NCI-H1092 (cell line): ENCODE measurements at places on chromosomes 3 and 15.

DNA sequence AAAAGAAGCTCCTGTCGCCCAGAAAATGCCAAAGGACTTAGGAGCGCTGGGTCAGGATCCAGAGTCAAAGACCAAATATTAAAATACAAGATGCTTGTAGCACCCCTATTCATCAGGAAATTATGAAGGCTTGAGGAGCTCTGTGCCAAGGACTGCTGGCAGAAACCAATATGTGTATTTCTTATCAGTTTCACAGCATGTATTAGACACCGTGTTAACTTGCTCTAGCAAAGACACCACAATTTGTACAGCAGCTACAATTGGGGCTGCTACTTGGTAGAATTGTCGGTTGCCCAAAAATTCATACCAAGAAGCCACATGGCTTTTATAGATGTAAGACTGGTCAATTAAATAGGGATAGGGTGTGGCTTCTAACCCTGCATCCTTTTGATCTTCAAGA, 128.8 kb downstream of the CD47 start:
- DNase-seq: no peak

DNA sequence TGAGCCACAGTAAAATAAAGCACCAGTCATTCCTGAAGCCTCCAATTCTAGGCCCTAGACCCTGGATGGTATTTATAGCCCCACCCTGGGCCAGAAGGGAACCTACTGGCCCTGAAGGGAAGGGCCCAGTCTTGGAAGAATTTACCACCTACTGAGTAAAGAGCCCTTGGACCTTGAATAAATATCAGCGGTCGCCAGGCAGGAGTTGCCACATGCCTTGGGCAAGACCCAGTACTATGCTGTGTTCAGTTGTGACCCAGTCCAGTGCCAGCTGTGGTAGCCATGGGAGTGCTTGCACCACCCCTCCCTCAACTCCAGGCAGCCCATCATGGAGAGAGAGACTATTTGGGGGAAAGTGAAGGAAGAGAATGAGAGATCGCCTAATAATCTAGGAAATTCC, 27.0 kb downstream of the NCBP2 start:
- DNase-seq: no peak

GRCh38 chr15:52184721-52185120, 6.5 kb downstream of the GNB5 start:
- no peak for DNase-seq

DNA sequence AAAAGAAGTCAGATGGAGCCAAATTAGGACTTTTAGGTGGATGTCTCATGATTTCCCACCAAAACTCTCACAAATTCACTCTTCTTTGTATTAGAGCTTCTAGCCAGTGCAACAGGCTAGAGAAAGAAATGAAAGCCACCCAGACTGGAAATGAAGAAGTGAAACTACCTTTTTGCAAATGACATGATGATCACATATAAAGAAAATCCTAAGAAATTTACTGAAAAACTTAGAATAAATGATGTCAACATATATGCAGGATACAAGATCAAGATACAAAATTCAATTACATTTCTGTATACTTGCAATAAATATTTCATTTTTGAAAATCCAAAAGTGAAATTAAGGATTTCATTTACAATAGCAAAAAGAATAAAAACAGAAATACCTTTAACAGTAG, 110.8 kb downstream of the LRIG1 start:
- DNase-seq: no peak

- no peak for DNase-seq
These were observed 8.1 kb downstream of the XIRP1 start for GRCh38 chr3:39184081-39184967.

- no peak for DNase-seq
These were observed 30.5 kb downstream of the GRK7 start for GRCh38 chr3:141793476-141794260.

GRCh38 chr3:112505907-112506306, 6.6 kb upstream of the BTLA start:
- no peak for DNase-seq

- no peak for DNase-seq
These were observed 35.8 kb downstream of the GLDN start for GRCh38 chr15:51377038-51377786.

- DNase-seq: no peak
These were observed 84.3 kb upstream of the NEO1 start for GRCh38 chr15:72967811-72968530.

- no peak for DNase-seq
These were observed 6.6 kb upstream of the MNS1 start for GRCh38 chr15:56471440-56472069.

GRCh38 chr3:184339001-184339400, 1.6 kb downstream of the FAM131A start:
- no peak for DNase-seq

DNA sequence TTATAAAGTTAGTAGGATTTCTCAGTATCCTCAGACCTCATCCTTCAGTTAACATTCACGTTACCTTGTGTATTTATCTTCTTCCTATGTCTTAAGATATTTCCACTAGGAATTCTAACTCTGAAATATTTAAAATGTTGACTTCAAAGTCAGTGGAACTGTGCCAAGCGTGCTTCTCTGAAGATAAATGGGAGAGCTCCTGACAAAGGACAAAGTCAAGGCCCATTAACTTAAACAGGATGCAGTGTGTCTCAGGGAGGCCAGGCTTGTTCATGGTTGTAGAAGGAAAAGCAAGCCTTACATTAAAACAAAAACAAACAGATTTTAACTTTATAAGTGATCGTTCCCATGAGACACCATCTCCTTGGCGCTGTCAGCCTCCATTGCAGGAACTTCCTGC, 41.5 kb downstream of the ABHD17C start:
- DNase-seq: no peak

DNA sequence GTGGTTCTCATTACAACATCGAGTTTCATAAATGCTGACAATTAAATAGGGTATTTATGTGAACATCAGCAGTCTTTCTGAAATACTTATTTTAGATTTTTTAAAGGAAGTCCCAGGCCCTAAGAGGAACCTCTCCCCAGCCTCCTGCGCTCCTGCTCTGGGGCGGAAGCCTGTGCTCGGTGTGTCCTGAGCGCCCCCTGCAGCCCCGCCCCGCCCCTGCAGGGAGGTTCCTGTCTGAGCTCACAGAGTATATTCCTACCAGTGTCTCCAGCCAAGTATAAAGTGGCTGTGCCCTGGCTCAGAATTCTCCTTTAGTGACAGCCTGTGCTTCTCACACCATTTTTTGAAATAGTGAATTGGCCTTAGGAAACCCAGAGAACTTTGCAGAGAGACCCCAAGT, 567.9 kb downstream of the GOLGA6L6 start:
- no peak for DNase-seq

DNA sequence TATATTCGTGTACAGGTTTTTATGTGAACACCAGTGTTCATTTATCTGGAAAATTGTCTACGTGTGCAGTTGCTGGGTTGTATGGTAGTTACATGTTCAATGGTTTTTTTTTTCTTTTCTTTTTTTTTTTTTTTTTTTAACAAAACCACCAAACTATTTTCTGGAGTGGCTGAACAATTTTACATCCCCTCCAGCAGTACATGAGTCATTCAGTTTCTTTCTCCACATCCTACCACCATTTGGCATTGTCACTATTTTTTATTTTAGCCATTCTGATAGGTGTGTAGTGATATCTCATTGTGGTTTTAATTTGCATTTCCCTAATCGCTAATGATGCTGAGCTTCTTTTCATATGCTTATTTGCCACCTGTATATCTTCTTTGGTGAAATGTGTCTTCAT, 256.3 kb upstream of the EOMES start:
- DNase-seq: no peak

- DNase-seq: no peak
These were observed 9.1 kb downstream of the CIDEC start for GRCh38 chr3:9870978-9871377.

DNA sequence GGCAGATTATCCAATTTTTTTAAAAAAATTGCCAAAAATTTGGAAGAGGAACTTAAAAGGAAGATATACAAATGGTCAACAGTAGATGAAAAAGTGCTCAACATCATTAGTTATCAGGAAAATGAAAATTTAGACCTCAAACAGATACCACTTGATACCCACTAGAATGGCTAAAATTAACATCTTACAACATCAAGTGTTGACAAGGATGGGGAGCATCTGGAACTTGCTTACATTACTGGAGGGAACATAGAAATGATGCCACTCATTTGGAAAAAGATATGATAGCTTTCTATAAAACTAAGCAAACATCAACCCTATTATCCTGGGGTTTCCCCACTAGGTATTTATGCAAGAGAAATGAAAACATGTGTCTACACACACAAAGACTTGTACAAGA, 284.5 kb upstream of the CHRNA7 start:
- no peak for DNase-seq

DNA sequence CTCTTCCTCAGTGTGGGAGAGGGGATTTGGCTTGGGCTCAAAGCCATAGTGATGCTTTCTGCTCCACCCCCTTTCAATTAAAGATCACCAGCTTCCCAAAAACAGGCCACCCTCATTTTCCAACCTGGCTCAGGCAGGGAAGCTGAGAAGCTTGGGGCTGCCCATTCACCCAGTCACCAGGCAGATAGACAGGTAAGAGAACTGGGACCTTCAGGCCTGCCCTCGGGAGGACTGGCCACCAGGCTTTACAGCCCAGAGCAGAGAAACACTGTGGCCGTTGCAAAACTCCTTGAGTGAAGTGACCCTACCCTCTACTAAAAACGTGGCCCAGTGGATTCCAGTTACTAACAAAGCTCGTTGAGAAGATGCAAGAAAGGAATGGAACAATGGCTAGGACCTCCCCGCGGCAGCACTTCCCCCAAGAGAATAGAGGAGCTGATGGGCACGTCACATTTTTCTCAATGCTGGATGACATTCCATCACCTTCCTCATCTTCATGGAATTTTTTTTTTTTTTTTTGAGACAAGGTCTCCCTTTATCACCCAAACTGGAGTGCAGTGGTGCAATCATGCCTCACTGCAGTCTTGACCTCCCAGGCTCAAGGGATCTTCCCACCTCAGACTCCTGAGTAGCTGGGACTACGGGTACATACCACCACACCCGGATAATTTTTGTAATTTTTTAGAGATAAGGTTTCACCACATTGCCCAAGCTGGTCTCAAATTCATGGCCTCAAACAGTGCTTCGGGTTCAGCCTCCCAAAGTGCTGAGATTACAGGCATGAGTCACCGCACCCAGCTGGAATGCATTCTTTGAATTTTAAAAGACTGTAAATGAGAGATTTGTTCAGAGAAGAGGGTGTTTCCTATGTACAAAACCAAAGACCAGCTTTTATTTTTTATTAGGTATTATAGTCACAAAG, 37.9 kb downstream of the LIPC start:
- no peak for DNase-seq

- DNase-seq: no peak
These were observed 13.4 kb downstream of the FHIT start for GRCh38 chr3:61237858-61238257.

DNA sequence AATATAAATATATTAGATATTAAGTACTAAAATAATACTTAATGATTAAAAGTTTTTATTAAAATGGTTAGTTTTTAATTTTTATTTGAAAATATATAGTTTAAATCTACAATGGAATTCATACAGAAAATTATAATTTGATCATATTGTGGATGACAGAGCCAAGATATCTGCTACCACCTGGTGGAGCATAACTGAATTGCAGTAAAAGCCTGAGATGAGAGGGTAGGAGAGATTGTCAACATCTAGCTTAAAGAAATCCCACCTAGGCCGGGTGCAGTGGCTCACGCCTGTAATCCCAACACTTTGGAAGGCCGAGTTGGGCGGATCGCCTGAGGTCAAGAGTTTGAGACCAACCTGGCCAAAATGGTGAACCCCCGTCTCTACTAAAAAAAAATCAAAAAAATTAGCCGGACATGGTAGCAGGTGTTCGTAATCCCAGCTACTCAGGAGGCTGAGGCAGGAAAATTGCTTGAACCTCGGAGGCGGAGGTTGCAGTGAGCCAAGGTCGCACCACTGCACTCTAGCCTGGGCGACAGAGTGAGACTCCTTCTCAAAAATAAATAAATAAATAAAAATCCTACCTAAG, 25.1 kb upstream of the CSTA start:
- DNase-seq: no peak

DNA sequence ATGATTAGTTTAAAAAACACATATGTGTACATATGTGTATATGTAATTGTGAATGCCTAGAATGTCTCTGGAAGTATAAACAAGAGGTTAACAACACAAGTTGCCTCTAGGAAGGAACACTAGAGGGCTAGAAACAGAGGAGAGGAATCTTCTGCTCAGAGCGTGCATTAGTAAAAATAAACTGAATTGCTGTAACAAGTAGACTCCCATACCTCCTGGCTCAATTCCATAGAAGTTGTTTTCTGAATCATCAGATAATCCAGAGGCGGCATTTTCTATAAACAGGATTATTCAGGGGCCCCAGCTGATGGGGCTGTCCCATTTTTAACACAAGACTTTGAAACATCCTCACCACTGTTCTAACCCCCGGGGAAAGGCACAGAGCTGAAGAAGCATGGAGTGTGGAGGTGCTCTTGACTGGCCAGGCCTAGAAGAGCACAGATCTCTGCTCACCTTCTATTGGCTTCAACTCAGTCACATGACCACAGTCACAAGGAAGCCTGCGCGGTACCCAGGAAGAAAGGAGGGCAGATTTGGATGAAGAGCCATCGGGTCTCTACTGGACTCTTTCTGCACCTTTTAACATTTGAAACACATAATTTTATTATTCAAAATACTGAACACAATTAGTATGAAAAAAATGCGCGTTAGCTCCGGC, 145.7 kb downstream of the TLE3 start:
- no peak for DNase-seq

DNA sequence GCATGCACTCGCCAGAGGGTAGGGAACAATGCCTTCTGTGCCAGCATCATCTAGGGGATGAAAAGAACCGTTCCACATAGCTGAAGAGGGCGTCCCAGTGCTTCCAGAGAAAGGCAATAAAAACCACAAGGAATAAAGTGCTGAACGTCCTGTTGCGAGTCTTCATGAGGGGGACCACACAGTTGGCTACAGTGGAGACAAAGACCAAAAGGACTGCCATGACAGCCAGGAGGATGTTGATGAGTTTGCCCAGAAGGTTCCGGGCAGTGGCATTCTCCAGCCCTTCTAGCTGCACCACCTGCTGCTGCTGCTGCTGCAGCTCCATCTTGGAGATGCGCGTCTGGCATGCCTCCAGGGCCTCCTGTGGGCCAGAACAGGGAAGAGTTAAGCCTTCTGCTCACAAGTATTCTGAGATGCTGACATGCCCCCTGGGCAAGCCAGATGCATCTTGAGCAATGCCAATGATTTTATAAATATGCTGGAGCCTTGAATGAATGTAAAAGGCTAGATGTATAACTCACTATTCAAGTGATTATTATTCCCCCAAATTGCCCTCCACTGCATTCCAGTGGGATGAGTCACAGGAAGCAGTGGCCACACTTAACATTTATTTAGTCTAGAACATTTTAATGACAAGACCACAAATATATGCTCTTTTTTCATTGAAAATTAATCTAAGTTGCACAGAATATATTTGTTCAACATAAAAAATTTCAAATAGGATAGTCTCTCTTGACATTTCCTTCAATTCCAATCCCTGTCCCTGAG, 45.1 kb upstream of the PLXND1 start:
- no peak for DNase-seq
